ENCODE measurements at places on chromosomes 4 and X.

- DNase-seq, result no peak
Measured at GRCh38 chr4:94038195-94038594, 169.5 kb upstream of the SMARCAD1 start.

DNA sequence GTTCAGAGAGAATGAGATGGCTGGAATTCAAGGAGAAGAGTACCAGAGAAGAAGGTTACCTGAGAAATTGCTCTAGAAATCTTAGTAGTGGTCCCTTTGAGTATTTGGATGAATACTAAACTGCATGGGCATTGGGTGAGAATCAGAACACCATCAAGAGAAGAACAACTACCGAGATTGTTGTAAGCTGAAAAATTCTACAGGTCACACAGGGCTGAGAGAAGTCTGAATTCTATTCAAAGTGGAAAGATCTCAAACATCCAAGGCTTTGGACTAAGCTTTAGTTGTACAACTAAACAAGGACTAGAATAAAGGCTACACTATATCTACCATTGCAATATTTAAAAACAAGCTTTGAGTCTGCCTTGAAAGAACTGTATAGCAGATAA is 40.8 kb downstream of the LRBA start:
- DNase-seq, result no peak

DNA sequence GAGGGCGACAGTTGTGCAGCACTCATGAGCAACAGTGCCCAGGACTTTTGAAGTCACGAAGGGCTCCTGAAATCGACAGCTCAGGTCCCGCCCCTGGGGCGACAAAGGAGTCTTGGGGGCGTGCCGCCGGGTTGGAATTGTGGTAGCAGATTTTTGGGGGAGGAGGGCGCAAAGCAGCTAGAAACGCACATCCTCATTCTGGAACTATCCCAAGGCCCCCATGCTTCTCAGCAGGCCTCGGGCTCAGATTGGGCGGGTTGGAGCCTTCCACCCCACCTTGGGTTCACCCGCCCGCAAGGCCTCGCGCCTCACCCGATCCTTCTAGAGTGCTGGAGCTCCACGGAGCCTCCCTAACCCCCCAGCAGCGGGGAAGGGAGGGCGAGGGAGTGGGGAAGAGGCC is 85.5 kb downstream of the HPRT1 start:
- DNase-seq, result no peak

DNA sequence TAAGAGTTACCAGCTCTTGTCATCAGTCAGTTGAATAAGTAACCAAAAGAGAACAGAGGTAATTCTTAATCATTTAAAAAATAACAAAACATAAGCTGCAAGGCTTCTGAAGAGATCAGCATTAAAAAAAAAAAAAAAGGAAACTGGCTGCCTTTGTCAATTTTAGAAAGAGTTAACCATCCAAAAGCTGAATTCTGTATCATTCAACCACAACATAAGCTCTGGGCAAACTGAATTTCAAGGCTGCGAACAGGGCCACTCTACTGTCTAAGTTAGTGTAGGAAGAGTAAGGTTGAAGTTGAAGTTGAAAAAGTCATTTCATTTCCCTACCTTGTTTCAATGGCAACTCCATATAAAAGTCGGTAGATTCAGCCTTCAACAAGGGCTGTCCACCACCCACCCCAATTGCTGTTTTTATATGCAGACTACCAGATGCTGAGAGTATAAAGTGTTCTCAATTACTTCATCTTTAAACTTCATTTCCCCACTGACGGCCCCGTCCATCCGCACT is 1.1 kb upstream of the LIN54 start:
- peak; percentile 35 for DNase-seq

DNA sequence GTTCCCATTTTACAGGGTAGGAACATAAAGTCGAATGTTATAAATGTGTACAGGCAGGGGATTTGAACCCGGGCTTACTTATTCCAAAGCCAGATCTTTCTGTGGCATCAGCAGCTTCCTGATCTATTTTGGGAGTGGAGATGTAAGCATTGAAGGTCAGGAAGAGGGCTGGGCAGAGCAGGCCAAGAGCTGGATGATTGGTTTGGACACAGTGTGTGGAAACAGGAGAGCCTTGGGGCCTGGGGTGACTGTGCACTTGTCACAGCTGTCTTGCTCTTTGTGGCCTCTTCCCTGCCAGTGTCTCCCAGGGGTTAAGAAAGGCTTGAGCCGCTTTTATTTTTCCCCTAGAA is 127.9 kb upstream of the ENPP6 start:
- peak; percentile 32 for DNase-seq

DNA sequence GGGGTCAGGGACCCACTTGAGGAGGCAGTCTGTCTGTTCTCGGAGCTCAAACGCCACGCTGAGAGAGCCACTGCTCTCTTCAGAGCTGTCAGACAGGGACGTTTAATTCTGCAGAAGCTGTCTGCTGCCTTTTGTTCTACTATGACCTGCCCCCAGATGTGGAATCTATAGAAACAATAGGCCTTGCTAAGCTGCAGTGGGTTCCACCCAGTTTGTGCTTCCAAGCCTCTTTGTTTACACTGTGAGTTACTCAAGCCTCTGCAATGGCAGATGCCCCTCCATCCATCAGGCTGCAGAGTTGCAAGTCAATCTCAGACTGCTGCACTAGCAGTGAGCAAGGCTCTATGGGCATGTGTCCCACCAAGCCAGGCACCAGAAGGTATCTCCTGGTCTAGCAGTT is 158.1 kb downstream of the DTHD1 start:
- DNase-seq, result no peak

- DNase-seq, result no peak
Measured at GRCh38 chr4:119672086-119672485, 43.5 kb upstream of the PDE5A start.

DNA sequence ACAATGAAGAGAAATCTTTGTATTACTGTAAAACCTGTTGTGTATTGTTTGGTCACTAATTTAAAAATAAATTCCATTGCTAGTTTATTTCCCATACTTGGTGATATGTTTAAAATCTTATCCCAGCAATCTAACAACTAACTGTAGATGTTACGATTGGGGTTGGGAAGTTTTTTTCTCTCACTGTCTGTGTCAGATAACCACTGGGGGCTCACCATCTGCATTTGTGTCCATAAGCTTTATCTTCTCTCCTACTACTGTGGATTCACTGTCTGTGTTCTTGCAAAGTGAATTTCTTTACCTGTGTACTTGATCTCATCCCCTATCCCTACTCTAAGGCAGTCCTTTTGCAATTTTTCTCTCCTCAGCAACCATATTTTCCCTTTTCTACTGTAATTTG is 81.3 kb downstream of the STIM2 start:
- no peak for DNase-seq

DNA sequence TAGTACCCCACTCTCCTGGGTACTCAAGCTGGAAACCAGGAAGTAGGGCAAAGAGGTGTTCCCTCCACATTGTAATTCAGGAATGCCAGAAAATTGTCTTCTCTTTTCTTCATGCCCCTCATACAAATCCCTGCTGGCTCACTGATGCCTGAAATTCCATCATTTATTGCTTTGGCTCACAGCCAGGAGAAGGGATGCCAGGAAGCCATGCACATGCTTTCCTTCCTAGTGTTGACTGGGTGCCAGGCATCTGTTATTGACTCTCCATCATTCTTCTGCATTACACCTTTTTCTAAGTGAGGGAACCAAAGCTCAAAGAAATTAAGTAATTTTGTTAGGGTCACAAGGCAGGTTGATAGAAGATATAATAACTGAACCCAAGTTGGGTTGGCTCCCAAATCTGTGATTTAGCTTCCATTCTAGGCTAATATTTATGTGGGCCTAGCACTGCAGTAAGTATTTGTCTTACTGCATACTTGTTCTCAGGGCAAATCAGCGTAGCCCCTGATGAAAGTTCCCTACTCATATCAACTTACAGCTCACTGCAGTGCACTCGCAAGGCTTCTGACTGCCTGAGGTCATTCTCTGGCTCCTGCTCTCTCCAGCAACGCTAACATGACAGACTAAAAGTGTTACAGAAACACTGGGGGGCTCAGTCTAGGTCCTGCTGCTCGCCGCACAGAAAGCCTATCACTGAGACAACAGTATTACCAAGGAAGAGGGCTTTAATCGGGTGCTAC is 89.0 kb downstream of the TRAPPC11 start:
- DNase-seq, result peak; percentile 27

GRCh38 chr4:164136180-164136616 is 617.7 kb upstream of the SMIM31 start:
- no peak for DNase-seq

- no peak for DNase-seq
Measured at GRCh38 chrX:12419591-12419990, 281.3 kb downstream of the FRMPD4 start.

DNA sequence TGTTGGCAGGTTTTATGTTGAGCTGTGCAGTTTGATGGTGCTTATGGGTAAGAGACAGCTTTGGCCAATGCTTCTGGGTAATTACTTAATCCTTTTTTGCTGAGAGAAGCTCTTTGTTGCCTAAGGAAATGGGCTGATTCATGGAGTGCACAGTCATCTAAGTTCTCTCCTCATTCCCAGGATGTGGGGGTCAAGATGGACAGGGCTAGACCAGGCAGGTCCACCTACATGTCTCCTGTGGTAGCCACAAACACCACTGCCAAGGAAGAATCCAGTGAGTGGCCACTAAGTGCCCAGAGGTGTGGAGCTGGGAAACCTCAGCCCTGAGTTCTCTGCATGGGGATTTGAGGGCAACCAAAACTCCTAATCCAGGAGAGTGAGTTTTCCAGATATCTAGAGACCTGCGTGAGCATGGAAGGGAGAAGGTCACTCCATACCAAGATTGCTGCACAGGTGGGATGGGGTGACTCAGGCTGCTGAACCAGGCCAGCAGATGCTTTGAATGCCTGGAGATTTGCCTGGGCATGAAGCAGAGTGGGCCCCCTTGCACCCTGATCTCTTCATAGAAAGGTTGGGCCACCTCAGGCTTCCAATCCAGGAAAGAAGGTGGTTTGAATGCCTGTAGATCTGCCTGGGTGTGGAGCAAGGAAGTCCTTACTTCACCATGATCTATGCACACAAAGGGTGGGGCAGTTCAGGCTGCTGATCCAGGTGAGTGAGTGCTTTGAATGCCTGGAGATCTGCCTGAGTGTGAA is 234.8 kb upstream of the GNPDA2 start:
- no peak for DNase-seq

DNA sequence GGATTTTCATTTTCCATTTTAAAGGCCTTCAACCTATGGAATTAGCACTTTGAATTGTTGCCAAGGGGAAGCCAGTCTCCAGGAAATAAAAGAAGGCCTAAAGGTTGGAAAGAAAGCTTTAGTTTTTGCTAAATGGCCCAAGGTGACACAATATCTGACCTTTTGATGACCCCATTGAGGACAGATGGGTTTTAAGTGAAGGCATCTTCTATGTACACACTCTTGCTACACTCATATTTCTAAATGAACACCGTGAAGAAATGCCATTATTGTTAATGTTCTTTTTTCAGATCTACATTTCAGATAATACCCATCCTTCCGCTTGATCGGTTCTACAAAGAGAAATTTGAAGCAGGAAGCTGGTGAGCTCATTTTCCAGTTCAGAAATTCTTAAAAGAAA is 162.8 kb upstream of the POU3F4 start:
- DNase-seq, result no peak

DNA sequence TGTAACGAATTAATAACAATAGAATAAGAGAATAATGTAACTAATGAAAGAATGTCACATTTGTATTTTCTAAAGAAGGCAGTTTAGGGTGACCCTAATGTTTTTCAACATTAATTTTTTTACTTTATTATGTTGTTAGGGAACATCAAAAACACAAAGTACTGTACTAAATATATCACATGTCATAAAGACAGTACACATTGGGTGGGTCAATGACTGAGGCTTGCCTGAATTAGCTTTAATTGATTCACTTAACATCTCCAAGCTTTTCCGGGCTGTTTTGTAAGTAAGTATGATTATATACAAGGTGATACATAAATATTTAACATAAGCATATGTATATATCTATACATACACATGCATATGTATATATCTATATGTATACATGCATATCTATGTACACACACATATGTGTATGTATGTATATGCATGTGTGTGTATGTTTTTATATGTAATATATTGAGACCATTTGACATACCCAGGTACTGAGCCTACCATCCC is 43.4 kb upstream of the KLF3 start:
- no peak for DNase-seq

GRCh38 chrX:153723351-153724251 is 586 bp downstream of the BCAP31 start:
- peak; percentile 51 for DNase-seq

DNA sequence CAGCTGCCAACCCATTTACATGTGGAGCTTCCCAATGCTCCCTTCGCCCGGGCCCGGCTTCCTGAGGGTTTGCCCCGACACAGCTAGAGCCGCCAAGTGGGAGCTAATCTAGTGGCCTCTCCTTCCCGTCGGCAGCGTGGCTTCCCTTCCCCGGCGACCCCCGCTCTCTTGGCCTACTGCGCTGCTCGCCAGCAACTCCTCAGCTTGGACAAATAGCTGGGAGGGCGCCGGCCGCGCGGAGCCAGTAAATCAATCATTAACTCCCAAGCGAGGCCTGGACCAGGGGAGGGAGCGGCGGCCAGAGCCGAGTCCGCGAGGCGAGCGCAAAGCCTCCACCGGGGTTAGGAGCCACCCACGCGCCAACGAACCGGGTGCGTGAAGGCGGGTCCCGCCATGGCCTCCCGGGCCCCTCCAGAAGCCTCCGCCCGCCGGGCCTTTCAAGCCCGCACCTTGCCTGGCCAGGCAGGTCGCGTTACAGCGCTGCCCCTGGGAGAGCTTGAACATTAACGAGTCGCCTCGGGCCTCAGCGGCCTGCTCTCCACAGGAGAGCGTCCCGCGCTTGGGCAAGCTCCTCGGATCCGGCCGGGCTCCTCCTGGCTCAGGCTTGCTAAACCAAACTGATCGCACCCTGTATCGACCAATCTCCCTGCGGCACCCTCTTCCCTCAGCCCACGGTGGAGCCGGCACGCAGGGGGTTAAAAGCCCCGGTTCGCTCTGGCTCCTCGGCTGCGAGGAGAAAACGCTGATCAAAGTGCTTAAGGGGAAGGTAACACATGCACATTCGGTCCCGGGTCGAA is 10.6 kb upstream of the BCOR start:
- no peak for DNase-seq

GRCh38 chr4:94226763-94227162 is 19.1 kb downstream of the SMARCAD1 start:
- no peak for DNase-seq

GRCh38 chr4:17128268-17128667 is 229.8 kb upstream of the LDB2 start:
- peak; percentile 81 for DNase-seq

DNA sequence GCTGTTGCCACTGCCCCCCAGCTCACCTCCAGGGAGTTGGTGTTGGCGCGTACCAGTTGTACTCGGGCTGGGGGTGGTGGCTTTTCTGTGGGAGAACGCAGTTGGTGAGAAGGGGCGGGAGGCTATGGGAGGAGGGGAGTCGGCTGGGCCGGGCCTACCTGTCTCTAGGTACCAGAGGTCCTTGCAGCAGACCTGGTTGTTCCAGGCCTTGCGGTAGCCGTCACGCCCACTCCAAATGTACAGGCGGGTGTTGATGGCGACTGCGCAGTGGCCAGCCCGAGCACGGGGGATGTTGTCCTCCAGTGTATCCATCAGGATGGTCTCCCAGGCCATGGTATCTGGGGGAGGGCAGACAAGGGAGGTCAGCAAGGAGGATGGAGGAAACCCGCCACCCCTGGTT is 11.5 kb downstream of the HCFC1 start:
- DNase-seq, result no peak

- no peak for DNase-seq
Measured at GRCh38 chr4:182968917-182969650, 51.9 kb upstream of the DCTD start.
